ENCODE measurements at places on chromosomes 13 and 19.

DNA sequence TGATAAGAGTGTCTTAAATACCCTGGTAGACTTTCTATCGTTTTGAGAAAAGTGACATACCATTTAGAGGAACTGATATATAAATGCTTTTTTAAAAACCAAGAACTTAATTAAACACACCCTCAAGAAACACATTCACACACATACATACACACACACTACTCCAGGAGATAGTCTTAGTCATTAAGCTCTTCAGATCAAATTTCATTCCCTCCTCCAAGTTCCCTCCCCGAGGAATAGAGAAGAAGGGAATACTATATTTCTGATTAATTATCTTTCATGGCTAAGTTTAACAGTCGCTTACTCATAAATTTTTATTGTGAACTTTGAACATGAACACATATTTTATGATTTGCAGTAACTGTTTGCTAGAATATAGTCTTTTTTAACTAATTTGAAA, 1109.5 kb downstream of the SLITRK1 start:
- DNase-seq: no peak

DNA sequence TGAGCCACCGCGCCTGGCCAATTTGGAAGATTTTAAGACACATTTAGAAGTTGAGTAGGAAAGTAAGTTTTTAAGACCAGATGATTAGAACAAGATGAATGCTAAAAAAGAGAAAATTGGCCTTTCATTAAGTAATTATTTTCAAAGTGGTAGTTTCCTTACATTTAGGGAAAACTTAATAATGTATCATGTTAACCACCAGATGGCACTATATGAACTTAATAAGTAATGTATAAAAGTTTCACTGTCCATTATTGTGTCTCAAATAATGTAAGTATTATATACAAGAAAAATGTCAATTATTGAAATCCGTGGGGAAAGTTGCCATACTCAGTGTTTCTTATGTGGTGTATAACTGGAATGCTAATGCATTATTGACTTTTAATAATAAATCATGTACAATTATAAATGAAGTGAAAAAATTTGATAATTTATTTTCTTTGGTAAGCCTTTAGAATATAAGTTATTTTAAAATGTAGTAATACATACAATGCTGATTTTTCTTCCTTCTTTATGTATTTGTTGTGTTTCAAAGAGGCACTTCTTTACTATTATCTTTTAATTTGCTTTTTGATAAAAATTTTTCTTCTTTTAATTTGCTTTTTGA, 29.2 kb downstream of the COG6 start:
- DNase-seq: peak; percentile 65

DNA sequence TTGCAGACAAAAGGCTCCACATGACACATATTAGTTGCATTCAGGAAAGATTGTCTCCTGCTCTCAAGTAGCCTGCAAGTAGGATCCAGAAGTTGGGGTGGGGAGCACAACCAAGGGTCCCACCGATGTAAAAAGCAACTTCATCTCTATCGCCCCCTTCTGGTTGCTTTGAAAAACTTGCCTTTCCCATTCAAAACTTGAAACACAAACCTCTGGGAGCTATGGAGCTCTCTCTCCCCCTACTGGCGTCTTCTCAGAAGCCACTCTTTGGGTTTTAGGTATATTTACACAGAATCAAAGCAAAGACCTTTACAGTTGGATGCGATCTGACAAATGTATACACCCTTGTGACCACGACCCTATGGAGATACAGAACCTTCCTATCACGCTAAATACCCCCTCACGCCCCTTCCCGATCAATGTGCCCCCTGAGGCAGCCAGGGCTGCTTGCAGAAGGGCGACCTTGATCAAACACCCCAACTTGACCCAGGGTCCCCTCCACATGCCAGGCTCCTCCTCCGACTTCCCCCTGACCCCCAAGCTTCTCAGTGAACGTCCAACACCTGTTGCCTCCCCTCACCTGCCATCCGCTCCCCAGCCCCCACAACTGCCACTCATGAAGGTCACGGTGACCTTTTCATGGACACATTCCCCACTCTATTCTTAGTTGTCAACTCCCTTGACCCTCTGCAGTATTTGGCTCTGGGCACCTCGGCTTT, 10.1 kb downstream of the NOSIP start:
- no peak for DNase-seq

DNA sequence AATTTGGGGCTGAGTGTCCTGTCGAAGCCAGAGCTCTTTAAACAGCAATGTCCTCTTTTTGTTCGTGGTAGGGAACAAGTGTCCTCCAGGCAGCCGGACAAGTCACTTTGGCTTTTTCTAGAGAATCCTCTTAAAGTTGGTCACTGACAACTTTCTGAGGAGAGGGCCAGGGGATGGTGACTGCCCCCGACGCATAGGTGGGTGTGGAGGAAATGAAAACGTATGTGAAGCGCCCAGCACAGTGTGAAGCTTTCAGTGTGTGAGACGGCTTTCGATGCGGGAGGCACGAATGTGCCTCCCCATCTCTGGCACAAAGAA, 45.8 kb upstream of the ZNF536 start:
- no peak for DNase-seq

DNA sequence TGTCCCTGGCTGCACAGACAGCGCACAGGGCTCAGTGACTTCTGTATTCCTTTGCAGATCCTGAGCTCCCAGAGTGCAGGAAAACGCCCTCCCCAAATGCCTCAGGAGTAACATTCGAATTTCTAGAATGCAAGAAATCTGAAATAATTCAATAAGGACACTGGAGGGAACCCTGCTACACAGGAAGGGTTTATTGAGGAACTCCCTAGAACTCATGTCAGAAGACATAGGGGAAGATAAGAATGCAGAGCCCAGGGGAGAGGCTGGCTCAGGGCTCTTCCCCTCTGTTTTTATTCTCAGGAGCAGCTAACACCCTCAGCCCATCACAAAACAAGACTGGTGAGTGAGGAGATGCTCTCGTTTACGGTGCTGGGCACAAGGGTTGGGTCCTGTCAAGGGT, 6.8 kb downstream of the LILRA1 start:
- no peak for DNase-seq

GRCh38 chr13:91639330-91639729, 240.9 kb downstream of the GPC5 start:
- no peak for DNase-seq

- DNase-seq: no peak
These were observed 155.8 kb downstream of the TEX29 start for GRCh38 chr13:111476197-111476596.

DNA sequence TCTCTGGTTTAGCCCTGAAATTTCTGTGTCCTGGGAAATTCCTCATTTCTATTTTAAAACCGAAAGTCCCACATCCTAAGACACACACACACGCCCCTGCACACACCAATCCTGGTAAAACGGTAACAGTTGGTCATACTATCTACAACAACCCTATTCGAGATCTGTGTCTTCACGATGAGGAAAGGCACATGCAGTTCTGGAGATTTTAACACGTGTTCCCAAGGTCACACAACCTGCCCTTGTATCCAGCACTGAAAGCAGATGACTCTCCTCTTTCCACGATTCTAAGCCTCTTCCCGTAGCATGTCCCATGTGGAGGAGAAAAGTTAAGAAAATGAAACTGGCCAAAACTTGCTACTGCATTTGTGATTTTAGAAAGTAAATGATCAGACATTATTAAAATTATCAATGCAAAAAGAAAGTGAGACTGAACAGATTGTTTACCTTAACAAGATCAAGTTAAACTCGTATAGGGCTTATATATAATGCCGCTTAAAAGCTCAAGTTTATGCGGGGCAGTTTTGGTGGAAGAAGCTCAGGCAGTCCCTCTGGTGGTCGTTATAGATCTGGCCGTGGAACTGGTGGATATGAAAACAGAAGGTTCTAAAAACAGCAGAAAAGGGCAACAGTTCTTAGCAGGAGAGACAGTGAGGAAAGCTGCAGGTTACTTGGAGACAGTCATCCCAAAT, 32.7 kb downstream of the VSTM1 start:
- no peak for DNase-seq

DNA sequence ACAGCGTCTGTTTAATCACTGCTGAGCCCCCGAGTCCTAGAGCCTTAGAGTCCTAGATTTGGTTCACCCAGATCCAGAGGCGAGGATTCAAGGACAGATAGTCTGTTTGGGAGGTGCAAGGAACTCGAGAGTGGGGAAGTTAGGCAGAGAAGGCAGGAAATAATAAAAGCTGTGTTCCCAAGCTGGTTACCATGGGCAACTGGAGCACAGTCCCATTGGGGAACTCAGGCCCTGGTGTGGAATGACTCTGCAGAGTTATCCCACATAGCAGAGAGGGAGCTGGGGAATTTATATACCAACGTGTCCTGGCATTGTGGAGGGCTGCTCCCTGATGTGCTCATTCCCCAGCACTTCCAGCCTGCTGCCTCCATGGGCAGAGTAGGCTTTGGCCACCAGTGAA, 9.7 kb downstream of the IGSF23 start:
- no peak for DNase-seq

DNA sequence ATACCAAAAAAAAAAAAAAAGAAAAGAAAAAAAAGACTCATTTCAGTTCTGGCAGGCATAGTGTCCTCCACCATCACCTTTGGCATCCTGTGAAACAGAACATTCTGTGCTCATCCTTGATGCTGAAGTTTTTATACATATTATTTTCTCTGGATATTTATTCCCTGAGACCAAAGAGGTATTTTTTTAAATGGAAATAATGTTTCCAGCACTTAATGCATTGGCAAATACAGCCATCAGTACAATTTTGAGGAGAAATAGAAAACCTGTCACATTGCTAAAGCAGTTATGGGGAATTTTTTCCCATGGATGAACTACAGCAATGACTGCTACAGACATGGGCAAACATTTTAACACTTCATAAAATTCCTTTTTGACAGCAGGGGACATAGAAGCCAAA, 312.4 kb downstream of the DNAJC15 start:
- DNase-seq: no peak

DNA sequence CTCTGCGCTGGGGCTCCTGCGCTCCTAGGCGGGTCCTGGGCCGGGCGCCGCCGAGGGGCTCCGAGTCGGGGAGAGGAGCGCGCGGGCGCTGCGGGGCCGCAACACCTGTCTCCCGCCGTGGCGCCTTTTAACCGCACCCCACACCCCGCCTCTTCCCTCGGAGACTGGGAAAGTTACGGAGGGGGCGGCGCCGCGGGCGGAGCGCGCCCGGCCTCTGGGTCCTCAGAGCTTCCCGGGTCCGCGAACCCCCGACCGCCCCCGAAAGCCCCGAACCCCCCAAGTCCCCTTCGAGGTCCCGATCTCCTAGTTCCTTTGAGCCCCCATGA, at the start of gene GJB2:
Gene GJB2 (minus strand): TSS at position 103 of the 326 bp plus-strand sequence. CDS start 3,357 bp downstream, outside the sequence.
- no peak for DNase-seq

GRCh38 chr13:45207319-45207718, 6.5 kb upstream of the KCTD4 start:
- DNase-seq: no peak

DNA sequence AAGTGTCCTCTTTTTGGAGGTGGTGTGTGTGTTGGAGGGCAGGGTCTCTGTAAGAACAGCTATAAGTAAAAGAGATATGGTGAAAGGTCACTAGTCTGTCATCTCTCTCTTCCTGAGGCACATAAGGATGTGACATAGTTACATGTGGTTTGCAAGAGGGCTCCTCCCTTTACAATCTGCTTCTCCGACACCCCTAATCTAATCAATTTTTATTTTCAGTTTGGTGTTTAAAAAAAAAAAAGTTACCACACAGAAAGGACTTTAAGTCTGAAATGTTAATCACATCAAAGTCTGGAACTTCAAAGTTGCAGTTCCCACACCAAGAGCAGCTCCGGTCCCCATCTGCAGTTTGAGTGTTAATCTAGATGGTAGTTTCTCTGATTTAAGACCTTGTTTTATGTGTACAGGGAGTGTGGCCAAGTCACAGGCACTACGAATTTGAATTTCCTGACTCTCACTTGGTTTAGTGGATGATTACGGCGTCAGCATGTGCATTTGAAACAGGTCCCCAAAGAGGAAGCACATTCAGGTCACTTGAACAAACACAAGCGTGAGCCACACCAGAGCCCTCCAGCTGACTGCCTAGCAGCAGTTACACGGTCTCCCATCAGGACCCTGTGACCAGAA, 53.1 kb downstream of the FOXO1 start:
- DNase-seq: no peak

DNA sequence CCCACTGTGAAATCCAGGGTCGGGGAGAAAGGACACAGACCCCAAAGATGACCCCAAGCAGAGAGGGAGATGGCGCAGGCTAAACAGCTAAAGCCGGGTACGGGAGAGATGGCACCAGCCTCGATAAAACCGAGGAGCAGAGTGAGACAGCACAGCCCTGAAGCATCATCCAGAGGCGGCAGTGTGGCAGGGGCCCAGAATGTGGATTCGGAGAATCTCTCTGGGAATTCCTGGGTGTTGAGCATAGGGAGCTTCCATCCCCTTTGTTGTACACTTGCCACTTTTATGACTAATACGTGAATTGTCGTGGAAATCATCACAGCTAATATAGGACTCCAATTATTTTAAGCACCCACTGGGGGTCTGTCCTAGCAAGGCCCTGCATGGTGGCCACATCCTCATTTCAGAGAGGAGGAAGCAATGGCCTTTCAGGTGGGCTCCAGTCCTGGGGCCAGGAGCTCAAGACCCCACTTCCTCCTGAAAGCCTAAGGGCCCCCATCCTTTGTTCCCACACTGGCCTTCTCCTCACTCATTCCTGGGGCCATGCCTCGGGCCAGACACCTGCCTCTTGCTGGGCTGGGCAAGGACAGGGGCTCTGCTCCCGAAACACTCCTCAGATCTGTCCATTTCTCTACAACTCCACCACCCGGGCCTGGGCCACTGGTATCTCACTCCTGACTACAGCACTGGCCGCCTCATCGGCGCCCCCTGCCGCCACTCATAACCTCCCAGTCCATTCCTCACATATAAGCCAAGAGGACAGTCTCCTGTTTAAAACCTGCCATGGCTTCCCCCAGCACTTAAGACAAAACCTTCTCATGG, 29.3 kb upstream of the ATP1A3 start:
- DNase-seq: no peak

GRCh38 chr19:1063909-1064660, 2.9 kb upstream of the ARHGAP45 start:
- DNase-seq: no peak

GRCh38 chr13:99417201-99418102, 83.8 kb upstream of the TM9SF2 start:
- no peak for DNase-seq

GRCh38 chr19:5182751-5183150, 157.9 kb downstream of the PTPRS start:
- DNase-seq: no peak
